ENCODE measurements at places on chromosomes 3 and 15.

GRCh38 chr3:16507578-16508242 lies 5.8 kb downstream of the RFTN1 start:
- no peak for DNase-seq

DNA sequence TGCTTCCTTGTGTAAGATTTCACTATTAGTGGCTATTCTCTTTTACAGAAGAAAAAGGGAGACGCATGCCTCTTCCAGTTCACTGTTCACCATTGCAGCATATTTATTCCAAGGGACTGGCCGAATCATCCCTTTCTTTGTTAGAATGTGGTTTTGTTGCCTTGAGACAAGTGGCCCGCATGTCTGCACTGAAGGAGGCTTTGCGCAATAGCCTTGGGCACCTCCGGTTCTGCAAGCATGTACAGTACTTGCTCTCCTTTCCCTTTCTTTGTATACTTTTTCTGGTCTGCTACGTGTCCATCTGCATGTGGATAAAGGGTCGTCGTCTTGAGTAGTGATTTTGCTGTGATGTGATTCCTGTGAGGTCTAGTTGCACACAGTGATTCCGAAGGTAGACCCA lies 43.0 kb downstream of the FLNB start:
- DNase-seq = no peak

DNA sequence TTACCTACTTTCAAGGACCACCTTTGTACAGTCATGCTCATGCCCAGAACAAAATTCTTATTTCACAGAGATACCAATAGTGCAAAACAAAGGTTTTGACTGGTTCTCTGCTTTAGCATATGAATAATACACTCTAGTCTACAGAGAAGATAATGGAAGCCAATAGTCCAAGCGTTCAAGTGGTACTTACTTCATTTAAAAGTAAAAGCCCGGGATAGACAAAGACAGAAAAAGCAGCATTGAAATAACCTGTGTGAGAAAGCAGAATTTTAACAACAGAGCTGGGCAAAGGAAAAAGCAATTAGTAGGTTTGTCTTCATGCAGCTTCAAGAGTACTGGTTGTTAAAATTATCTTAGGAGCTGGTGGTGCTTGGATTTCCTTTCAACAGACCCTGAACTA lies 848.3 kb downstream of the FHIT start:
- DNase-seq = no peak

GRCh38 chr3:36416599-36416998 lies 36.3 kb downstream of the STAC start:
- DNase-seq = no peak

- no peak for DNase-seq
These were observed 190.6 kb downstream of the OSBPL10 start for GRCh38 chr3:31790193-31791089.

- no peak for DNase-seq
These were observed 53.2 kb upstream of the RBSN start for GRCh38 chr3:15152184-15152583.

- DNase-seq = no peak
These were observed 25.1 kb upstream of the CDCP1 start for GRCh38 chr3:45171283-45171682.

GRCh38 chr15:34786206-34786605 lies 9.1 kb downstream of the ACTC1 start:
- DNase-seq = no peak

- DNase-seq = no peak
These were observed 126.0 kb upstream of the CCNL1 start for GRCh38 chr3:157285966-157286365.

GRCh38 chr3:115537669-115538068 lies 85.6 kb upstream of the GAP43 start:
- DNase-seq = no peak

DNA sequence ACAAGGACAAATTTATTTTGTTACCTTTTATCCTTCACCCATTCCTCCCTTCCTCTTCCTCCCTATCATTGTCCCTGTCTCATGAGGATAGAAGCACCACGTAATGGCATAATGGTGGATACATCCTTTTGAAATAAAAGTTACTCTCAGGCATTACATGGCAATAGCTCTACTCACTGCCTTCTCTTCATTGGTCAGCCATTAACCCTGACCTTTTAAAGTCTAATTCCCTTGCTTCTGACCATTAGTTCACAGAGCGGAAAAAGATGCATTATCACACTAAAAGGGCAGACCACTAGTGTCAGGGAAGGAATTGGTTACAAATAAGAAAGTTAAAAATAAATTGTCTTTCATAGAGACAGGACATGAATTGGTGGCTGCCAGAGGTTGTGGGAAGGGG lies 54.6 kb upstream of the EIF1B start:
- no peak for DNase-seq

- DNase-seq = no peak
These were observed 16.2 kb downstream of the IGDCC4 start for GRCh38 chr15:65406424-65407000.

DNA sequence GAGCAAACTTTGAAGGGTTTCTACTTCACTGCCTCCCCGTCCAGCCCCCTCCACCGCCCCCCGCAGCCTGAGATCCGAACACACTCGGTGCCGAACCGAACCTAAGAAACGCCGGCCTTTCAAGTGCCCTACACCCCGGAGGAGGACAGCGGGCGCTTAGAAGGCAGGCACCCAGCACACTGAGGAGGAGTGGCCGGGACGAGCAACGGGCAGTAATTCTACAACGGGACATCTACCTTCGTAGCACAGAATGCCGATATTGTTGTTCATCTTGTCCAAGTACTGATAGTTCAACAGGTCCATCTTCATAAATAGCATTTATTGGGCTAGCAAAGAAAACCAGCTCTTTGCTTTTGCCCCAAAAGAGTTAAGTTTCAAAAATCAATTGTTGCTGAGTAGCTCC lies 513 bp downstream of the VGLL4 start:
- no peak for DNase-seq

All from stimulated activated CD4-positive, alpha-beta T cell treated with anti-CD3 and anti-CD28 coated beads, TNF-alpha, amount 100 ng/mL, for 4 hours (primary cell).